ENCODE measurements at places on chromosomes 2 and 18. TPM values are rescaled to one million over a fixed set of nuclear protein-coding genes. Genes with fewer than 3 reads are reported as not detected.
A peak's percentile ranks its signal among the peaks of the same experiment; 100 is the strongest.

DNA sequence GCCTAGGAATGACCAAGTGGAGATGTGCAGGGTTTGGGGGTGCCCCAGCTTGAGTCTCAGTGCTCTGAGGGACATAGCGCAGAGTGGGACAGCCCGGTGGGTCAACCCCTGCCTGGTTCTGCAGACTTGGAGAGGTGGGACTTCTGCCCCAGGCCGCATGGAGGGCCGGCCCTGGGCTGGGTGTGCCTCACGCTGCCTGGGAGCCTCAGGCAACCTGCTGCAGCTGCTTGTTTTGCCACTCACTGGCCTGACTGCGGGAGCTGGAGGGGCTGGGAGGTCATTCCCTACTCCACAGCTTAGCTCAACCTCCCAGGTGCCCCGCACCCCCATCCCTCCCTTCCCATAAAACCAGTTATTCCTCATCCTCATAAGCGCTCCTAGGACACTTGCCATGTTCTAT lies 33.1 kb downstream of the ODC1 start:
- DNase-seq = no peak

- DNase-seq = no peak
These were observed 13.5 kb downstream of the HNMT start for GRCh38 chr2:137977790-137978189.

- DNase-seq = no peak
These were observed 67.6 kb downstream of the CELF4 start for GRCh38 chr18:37497853-37498518.

DNA sequence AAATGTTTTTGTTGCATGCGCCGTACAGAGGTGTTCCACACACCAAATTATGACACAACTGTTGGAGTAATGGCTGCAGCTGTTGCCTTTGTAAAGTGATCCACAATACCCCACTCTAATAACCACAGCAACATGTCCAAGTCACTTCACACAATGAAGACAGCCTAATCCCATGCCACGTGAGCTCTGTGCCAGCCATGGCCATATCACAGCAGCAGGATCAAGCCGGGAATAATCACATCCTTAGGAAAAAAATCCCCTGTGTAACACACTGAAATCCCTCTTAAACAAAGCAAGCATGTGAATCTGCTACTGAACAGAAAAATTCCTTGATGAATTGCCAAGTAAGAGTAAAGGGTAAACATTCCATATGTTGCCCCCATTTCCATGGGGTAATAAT lies 179.5 kb upstream of the PARD3B start:
- no peak for DNase-seq

- DNase-seq = peak; percentile 71
These were observed 138.6 kb downstream of the LOXHD1 start for GRCh38 chr18:46518438-46518837.

GRCh38 chr2:53652131-53652530 lies 115.5 kb upstream of the CHAC2 start:
- no peak for DNase-seq

DNA sequence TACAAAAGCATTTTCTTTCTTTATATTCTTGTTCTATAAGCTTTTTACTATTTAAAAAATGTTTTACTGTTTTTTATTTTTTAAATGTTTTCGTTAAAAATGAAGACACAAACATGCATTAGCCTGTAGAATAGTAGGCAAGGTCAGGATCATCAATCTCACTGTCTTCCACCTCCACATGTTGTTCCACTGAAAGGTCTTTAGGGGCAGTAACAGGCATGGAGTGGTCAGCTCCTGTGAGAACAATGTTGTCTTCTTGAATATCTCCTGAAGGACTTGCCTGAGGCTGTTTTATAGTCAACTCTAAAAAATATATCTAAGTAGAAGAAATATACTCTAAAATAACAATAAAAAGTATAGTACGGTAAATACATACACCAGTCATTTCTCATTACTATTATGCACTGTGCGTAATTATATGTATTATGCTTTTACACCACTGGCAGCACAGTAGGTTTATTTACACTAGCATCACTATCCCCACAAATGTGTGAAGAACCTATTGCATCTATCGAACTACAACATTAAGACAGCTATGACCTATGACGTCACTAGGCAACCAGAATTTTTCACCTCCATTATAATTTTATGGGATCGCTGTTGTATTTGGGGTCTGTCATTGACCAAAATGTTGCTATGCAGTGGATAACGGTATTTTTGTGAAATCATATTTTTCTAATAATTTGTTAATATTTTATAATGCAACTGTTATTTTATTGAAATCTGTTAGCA lies 764.3 kb downstream of the METTL4 start:
- no peak for DNase-seq

GRCh38 chr2:37794717-37795116 lies 123.3 kb upstream of the CDC42EP3 start:
- DNase-seq = no peak

Gene MARCHF4
- not detected for total RNA-seq

Gene NT5DC4
- total RNA-seq = not detected

Gene ABHD1
- 4.0 TPM for total RNA-seq

Gene PLGLB1
- 2.7 TPM for total RNA-seq

Gene IL1A
- total RNA-seq = not detected

Gene LYPD6
- 0.13 TPM for total RNA-seq

Measured in Right ventricle myocardium superior (tissue), 1 donor.